ENCODE measurements at places on chromosomes 6 and 20. TPM values are rescaled to one million over a fixed set of nuclear protein-coding genes. Genes with fewer than 3 reads are reported as not detected.

ANKRD66 gene
- not detected for total RNA-seq

ULBP1 gene
- under 0.01 TPM for total RNA-seq

ASIP gene
- not detected for total RNA-seq

DPPA5 gene
- total RNA-seq = not detected

FUT9 gene
- not detected for total RNA-seq

TMEM30A gene
- total RNA-seq = 147 TPM

COX4I2 gene
- not detected for total RNA-seq

COL11A2 gene
- total RNA-seq = 0.26 TPM

RAB32 gene
- total RNA-seq = 90.7 TPM

RAB44 gene
- not detected for total RNA-seq

PMEPA1 gene
- total RNA-seq = 1.1 TPM

PREX1 gene
- 35.3 TPM for total RNA-seq

SNAP25 gene
- not detected for total RNA-seq

IL17F gene
- total RNA-seq = not detected

Data from dermis lymphatic vessel endothelial cell (primary cell).